IMR-90 (cell line): ENCODE measurements at places on chromosomes 7 and 10. TPM values are rescaled to one million over a fixed set of nuclear protein-coding genes. Genes with fewer than 3 reads are reported as not detected.
A peak's percentile ranks its signal among the peaks of the same experiment; 100 is the strongest.

- no peaks in the 10 kb centered on the region for H3K27me3 ChIP-seq
- no peak for DNase-seq
- H3K4me3 ChIP-seq, result no peak overlapping the region
- no peaks in the 10 kb centered on the region for H3K36me3 ChIP-seq
- H3K27ac ChIP-seq, result no peak overlapping the region
- H3K4me1 ChIP-seq, result peaks cover 6% of the 10 kb centered on the region; the same call in 1 of the 2 replicates
Observed at GRCh38 chr7:41568135-41568534, 134.8 kb downstream of the INHBA start.

The HMX3 gene
- total RNA-seq, result not detected in 2 replicates

DNA sequence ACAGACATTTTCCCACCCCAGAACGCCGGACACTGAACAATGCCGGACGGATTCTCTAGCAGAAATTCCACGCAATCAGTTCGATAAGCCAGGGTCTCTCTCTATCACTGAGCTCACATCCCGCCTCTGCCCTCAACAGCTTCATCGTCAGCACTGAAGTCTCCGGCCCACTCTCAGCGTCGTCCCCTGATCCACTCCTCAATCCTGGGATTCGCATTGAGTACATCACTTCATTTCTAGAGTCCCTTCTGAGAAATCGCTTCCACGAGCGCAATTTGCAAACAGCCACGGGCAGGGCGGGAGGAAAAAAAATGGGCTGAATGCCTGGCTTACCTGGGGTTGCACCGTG, 365 bp downstream of the YME1L1 start:
- peaks cover 2% of the 10 kb centered on the region; the same call in 1 of the 2 replicates for H3K36me3 ChIP-seq
- H3K27me3 ChIP-seq, result no peaks in the 10 kb centered on the region
- DNase-seq, result peak; percentile 29
- H3K4me1 ChIP-seq, result 0 out of 2 replicates have a peak, but pooled peaks cover 1% of the 10 kb centered on the region

The CYP2C8 gene
- not detected in 2 replicates for total RNA-seq

DNA sequence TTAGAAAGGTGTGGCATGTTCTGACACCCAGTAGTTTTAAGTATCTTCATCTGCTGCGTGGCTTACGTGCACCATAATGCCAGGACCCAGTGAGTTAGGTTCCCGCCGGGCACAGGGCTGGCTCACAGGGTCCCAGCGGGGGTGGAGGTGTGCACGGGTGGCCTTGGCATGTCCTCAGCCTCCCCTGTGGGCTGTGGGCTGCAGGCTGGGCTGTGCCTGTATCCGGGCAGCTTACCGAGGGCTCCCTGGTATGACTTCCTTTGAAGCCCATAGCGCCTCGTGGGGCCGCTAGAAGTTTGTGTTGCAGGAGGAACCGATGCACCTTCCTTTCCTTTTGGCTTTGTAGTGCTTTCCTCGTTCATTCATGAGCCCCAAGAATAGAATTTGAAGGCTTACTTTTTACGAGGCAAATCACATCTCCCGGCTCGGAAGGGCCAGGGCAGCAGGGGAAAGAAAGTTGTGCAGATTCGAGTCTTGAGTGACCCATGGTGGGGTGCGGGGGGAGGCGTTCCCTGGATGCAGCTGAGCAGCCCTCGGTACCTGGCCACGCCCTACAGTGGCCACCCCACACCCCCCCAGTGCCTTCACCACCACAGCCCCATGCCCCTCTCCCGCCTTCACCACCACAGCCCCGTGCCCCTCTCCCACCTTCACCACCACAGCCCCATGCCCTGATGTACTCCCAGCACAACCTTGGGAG, 113.2 kb downstream of the WDR37 start:
- no peak for DNase-seq
- H3K4me3 ChIP-seq, result no peak overlapping the region
- no peaks in the 10 kb centered on the region for H3K4me1 ChIP-seq
- no peaks in the 10 kb centered on the region for H3K36me3 ChIP-seq
- H3K27ac ChIP-seq, result no peak overlapping the region
- H3K27me3 ChIP-seq, result no peaks in the 10 kb centered on the region; the same call in 1 of the 2 replicates

The LFNG gene
- total RNA-seq, result 1.4 and 1.8 TPM in 2 replicates

- peaks cover 8% of the 10 kb centered on the region for H3K36me3 ChIP-seq
- H3K4me1 ChIP-seq, result no peaks in the 10 kb centered on the region; the same call in 1 of the 2 replicates
- no peak overlapping the region for H3K27ac ChIP-seq
- DNase-seq, result no peak
- H3K4me3 ChIP-seq, result no peak overlapping the region
- no peaks in the 10 kb centered on the region for H3K27me3 ChIP-seq
Observed at GRCh38 chr7:30019387-30019786, 7.1 kb downstream of the FKBP14 start.

The NXPH1 gene
- total RNA-seq, result not detected in 2 replicates

- no peak overlapping the region for H3K4me3 ChIP-seq
- H3K4me1 ChIP-seq, result no peaks in the 10 kb centered on the region
- no peaks in the 10 kb centered on the region for H3K27me3 ChIP-seq
- H3K27ac ChIP-seq, result no peak overlapping the region
- no peaks in the 10 kb centered on the region for H3K36me3 ChIP-seq
Observed at GRCh38 chr10:6473901-6474370, 106.1 kb downstream of the PRKCQ start.

The SAMD9L gene
- total RNA-seq, result 4.1 and 6.4 TPM in 2 replicates

DNA sequence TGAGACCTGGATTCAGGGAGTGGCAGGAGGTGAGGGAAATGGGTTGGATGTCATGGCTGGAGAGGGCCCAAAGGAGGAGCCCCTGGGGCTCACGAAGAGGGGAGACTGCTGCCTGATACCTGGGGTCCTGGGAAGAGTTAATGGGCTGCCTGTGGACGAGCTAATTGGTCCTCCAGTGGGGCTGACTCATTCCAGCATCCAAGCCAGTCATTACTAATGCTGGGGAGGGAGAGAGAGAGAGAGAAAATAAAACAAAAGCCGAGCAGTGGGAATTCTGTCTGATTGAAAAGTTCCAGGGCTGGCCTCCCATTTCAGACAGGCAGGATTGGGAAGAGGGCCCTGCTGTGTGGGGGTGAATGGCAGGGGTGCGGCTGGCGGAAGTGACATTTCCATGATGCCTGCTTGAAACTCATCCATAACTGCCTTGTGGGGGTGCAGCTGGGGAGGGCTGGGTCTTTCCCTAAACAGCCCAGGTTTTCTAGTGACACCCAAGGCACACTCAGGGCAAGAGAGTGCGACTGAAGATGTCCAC, 297.8 kb downstream of the RPS24 start:
- peaks cover 13% of the 10 kb centered on the region for H3K4me1 ChIP-seq
- DNase-seq, result peak; percentile 76
- H3K27me3 ChIP-seq, result peaks cover 2% of the 10 kb centered on the region; the same call in 1 of the 2 replicates

The HPS6 gene
- total RNA-seq, result 21.9 and 23.1 TPM in 2 replicates

GRCh38 chr10:91559750-91560149, 73.1 kb downstream of the PPP1R3C start:
- no peaks in the 10 kb centered on the region for H3K27me3 ChIP-seq
- H3K4me1 ChIP-seq, result peaks cover 3% of the 10 kb centered on the region; the same call in 1 of the 2 replicates
- DNase-seq, result no peak
- no peak overlapping the region for H3K4me3 ChIP-seq
- no peaks in the 10 kb centered on the region for H3K36me3 ChIP-seq

DNA sequence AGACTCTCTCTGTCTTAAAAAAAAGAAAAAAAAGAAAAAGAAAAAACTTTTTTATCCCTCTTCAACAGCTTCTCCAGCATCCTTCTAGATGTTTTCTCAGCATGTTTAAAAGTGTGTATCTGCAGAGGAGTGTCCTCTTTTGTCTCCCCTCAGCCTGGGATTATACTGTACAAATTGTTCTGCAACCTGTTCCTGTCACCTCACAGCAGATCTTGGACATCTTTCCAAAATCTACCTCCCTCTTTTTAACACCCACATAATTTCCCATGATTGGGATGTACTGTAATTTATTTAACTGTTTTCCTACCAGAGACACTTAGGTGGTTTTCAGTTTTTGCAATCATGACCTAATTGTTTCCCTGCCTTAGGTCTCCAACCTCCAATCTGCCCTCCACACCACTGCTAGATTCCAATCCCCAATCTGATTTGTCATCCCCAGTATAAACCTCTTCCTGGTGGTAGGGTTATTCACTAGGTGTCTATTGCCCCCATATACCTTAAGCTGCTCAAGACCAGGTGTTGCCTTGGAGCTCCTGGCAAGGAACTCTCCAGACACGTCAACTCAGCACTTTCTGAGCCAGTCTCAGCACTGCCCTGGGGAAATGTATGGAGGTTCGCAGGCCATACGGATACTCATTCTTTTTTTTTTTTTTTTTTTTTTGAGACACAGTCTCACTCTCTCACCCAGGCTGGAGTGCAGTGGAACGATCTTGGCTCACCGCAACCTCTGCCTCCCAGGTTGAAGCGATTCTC, 17.6 kb upstream of the DDIT4 start:
- H3K4me3 ChIP-seq, result no peak overlapping the region
- no peak for DNase-seq
- no peaks in the 10 kb centered on the region for H3K27me3 ChIP-seq
- no peaks in the 10 kb centered on the region for H3K36me3 ChIP-seq
- H3K4me1 ChIP-seq, result peaks cover 24% of the 10 kb centered on the region
- no peak overlapping the region for H3K27ac ChIP-seq

DNA sequence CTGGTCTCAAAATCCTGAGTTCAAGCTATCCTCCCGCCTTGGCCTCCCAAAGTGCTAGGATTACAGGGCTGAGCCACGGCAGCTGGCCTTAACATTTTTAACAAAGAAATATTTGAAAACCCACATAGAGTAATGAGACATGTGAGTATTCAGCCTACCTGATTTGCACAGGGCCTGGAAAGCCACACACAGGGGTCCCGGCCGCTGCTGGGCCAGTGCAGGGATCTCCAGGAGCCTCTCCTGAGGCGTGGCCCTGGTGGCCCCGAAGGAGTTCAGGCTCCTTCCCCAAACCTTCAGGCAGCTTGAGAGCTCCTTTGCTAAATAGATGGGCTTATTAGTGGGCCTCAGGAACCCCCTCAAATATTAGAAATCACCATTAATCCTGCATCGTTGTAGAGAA, 18.7 kb downstream of the CNPY1 start:
- no peaks in the 10 kb centered on the region for H3K36me3 ChIP-seq
- H3K27me3 ChIP-seq, result peaks cover 13% of the 10 kb centered on the region
- H3K27ac ChIP-seq, result no peak overlapping the region
- no peak for DNase-seq
- no peaks in the 10 kb centered on the region for H3K4me1 ChIP-seq
